ENCODE measurements at places on chromosomes 5 and 9.

DNA sequence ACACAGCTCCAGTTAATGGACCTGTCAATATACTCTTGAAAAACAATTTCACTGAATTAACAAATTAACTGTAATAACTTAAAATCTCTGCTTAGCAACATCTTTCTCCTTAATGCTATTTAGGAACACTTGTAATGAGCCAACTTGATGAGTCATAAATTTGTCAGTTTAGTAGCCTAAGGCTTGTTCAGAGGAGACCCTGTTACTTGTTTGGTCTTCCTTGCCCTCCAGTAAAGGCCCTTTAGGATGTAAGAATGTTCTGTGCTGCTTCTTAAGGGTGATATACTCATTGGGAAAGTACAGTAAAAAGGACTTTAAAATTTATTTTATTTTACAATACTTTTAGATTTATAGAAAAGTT is 11.4 kb upstream of the MATR3 start:
- DNase-seq: no peak

DNA sequence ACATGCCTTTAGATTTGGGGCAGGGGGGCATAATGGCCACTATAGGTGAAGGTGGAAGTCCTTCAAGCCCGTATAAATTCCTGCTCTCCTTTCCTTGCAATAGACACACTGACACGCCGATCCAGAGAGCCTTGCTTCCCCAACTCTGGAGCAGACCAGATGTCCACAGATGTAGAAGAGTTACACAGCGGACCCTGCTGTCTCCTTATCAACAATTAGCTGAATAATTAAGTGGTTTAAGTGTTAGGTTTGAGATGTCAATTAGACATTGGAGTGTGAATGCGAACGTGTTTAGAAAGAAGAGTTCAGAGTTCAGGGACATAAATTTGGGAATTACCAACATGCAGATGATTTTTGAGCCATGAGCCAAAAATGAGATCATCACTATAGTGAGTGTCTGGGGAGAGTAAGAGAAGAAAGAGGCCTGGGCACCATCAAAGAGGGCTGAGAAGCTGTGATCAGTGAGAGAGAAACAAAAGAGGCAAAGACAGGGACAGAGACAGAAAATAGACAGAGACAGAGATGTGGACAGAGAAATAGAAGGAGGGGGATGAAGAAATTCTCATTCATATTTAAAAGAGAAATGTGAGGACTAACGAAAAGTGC is 734.4 kb upstream of the ADAMTS16 start:
- no peak for DNase-seq

GRCh38 chr5:93246090-93246855 is 334.7 kb downstream of the NR2F1-AS1 start:
- peak; percentile 42 for DNase-seq

- no peak for DNase-seq
These were observed 16.0 kb upstream of the ZBTB43 start for GRCh38 chr9:126788634-126789349.

DNA sequence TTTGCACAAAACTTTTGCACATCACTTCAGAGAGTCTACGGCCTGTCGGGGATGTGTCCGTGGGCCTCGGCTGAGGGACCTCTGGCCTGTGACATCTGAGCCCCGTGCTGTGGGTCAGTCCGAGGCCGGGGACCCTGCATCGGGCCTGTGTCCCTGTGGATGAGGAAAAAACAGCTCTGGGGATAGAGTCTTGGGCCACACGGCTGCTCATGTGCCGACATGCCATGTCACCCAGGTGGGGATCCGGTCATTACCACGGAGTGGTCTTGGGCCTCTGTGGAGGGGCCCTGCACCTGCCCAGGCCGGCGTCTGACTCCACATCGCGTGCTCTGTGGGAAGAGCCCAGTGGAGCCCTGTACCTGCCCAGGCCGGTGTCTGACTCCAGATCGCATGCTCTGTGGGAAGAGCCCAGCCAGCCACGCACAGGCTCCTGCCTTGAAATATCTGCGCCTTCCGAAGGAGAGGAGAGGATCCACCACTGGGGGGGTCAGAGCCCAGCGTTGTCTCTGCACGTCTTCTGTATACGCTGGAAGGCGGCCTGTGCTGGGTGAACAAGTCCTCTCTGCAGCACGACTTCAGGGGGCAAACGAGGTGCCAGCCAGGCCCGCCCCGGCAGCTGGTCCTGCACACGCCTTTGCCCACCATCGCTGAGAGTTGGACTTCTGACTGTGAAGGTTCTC is 27.5 kb upstream of the IRX4 start:
- DNase-seq: no peak

DNA sequence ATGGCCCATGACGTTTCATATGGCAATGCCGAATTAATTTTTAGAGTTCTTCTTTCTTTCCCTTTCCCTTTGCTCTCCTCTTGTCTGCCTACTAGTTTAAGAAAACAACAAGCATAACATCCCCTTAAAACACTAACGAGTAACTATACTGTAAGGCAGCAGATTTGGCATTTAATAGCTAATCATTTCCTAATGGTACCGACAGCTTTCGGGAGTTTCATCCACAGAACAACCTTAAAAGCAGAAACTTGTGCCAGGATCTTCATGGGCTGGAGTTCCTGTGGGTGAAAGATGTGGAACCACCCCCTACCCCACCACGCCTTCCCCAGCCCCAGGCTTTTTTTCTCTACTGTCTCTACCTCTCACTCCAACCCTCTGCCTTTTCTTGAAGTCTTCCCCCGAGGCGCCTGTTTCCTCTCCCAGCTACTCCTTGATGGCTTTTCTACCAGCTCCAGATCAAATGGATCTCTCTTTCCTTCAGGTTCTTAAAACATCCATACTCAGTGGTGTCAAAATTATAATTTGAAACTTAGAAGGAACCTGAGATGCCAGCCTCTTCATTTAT is 319.5 kb downstream of the PIK3R1 start:
- DNase-seq: no peak

- peak; percentile 51 for DNase-seq
These were observed 199.4 kb upstream of the SLC24A2 start for GRCh38 chr9:19988281-19988680.

GRCh38 chr5:145637396-145637795 is 197.7 kb downstream of the PRELID2 start:
- no peak for DNase-seq

- no peak for DNase-seq
These were observed 50.2 kb upstream of the ZBTB43 start for GRCh38 chr9:126754436-126755316.

- DNase-seq: peak; percentile 55
These were observed 111.6 kb downstream of the GALNT10 start for GRCh38 chr5:154302161-154302560.

DNA sequence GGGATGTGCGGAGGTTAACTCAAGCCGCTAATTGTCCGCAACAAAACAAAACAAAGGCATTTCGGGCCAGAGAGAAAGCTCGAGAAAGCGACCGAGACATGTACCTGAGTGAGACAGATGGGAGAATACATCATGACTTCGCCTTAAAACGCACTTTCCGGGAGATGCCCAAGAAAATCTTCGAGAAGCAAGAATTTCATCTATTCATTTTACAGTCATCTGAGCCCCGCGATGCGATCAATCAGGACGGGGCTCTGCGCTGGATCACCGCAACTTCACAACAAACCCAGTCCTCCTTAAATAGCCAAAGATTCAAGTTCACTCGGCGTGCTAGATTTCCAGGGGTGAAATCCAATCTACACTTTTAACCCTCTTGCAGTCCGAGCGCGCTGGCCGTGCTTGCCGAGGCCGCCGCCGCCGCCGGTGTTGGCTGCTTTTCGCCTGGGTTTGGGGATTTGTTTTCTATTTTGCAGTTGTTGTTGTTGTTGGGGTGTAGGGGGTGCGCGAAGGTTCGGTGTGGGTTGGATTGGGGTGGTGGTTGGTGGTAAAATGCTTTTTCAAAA is 482 bp downstream of the NFIB start:
- no peak for DNase-seq

GRCh38 chr5:59767211-59767605 is 126.3 kb downstream of the PDE4D start:
- no peak for DNase-seq

DNA sequence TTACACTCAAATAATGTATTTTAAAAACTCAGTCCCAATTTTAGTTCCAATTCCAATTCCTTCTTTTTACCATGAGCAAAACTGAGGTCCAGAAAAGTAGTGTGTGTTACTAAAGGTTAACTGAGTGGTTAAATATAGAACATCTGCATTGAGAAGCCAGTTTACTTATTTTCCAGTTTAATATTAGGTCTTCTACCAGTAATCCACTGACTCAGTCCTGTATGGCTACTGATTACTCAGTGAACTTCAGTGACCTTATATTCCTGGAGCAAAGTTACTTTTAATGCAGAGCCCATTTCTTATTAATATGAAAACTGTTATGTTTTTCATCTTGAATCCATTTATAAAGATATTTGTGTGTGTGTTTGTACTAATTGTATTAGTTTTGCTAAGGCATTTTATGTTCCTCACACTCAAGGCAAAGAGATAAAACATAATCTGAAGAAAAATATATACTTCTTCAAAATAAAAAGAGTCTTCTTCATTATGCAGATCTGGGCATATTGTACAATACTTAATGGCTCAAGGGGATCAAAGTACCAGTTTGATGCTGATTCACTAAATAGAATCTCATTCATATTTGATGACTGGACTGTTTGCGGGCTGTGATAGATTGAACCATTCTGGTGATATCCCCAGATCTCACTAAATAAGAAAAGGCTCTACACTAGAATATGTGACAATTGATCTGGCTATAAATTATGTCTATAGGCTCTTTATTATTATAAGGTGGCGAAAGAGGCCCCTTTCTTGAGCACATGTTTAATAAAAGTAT is 60.8 kb downstream of the DMXL1 start:
- no peak for DNase-seq

- no peak for DNase-seq
These were observed 8.6 kb upstream of the PRRC2B start for GRCh38 chr9:131385296-131385695.

- peak; percentile 6 for DNase-seq
These were observed 9.9 kb downstream of the TMEM232 start for GRCh38 chr5:110716247-110717245.

DNA sequence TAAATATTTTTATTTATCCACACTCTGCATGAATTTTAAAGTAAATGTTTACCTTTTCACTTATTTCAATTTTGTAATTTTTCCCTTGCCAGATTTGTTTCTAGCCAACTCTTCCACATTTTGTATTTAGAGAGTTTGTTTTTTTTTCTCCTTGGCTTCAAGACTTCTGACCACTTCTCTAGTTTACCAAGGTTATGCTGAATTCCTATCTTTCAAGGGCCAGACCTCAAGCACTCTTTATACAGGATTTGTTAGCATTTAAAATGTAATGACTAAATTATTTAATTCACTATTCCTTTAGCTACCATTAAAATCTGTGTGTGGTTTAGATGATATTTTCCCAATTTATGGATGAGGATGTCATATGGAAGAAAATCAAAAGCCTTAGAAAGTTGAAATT is 42.5 kb downstream of the MEF2C start:
- no peak for DNase-seq

DNA sequence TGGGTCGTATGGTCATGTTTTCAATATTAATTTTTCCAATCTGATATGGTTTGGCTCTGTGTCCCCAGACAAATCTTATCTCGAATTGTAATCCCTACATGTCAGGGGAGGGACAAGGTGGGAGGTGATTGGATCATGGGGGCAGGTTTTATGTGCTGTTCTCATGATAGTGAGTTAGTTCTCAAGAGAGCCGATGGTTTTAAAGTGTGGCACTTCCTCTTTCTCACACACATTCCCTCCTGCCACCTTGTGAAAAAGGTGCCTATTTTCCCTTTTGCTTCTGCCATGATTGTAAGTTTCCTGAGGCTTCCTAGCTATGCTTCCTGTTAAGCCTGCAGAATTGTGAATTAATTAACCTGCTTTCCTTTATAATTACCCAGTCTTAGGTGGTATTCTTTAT is 309.1 kb upstream of the GRIN3A start:
- no peak for DNase-seq

DNA sequence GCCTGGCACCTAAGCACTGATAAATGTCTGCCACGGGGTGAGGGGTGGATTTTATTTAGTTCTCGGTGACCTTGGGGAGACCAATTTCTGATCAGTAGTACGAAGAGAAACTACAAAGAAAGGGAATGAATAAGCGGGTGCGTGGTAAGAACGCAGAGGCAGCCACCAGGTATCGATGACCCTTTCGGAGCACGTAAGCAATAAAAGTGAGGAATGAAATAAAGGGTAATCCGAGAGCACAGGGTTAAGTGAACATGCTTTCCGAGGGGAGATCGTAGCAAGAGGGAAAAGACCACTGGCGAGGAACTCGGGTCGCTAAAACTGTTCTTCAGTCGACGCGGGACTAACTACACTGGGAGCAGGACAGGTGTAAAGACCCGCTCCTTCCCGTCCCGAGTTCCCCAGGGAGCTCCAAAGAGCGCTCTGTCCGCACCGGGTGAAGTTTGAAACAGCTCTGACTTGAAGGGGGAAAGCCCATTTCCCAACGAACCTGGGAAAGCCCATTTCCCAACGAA is 1.1 kb downstream of the ELOVL7 start:
- DNase-seq: no peak

- DNase-seq: peak; percentile 48
These were observed 11.4 kb downstream of the AIF1L start for GRCh38 chr9:131107760-131108159.

GRCh38 chr5:8923526-8923925 is 622.3 kb downstream of the SEMA5A start:
- no peak for DNase-seq

DNA sequence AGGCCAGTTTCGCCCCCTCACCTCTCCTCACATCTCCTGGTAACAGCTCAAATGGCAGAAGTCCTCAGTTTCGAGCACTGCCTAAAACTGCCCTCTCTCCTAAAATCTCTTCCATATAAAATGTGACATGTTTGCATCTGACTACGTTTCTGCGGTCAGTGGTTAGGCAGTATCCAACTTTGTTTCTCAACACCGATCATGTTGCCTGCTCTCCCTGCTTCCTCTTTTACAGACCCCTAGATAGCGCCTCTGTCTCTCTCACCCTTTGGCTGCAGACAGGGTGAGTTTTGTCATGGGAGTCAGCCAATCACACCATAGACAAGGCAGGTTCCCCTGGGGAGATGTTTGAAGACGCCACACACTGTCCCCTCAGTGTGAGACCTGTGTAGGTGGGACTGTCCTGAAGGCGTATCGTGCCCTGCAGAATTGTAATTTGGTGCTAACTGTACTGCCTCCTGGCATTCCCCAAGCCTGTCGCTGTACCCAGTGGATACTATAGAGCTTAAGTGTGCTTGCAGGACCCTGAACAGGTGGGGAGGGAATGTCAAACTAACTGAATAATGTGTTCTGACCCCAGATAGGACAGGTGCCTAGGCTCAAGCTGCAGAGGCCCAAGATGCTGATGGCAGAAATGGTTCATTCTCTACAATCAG is 1.1 kb downstream of the HEXB start:
- no peak for DNase-seq

DNA sequence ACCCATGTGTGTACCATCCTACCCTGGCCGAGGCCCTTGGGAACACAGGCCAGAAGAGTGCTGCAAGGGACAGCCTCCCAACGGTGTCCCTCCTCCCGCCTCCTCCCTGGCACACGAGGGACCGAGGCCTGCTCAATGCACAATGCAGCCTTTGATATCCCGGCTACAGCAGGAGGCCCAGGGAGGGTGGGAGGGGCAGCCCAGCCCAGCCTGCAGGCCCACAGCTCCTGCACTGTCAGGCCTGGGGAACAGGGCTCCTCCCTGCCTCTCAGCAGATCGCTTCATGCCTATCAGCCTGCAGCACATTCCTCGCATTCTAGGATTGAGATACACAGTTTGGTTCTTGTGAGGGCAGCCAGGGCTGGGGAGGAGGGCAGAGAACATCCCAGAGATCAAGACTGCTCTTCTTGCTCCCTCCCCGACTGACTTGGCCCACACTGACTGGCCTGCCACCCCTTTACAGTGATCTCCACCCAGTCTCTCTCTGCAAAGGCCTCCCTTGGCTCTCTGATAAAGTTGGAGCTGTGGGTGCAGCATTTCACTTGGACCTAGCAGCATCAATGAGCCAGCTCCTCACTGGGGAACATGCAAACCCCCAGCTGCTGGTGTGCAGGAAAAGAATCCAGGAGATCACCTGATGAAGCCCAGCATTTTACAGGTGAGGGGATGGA is at the start of gene SH3TC2:
Gene SH3TC2 (minus strand): TSS at position 46 of the 671 bp plus-strand sequence. CDS start 40 bp downstream, at position 6.
- DNase-seq: peak; percentile 87

Data from midbrain (tissue), 1 donor.